ENCODE measurements at places on chromosomes 2 and 18.

DNA sequence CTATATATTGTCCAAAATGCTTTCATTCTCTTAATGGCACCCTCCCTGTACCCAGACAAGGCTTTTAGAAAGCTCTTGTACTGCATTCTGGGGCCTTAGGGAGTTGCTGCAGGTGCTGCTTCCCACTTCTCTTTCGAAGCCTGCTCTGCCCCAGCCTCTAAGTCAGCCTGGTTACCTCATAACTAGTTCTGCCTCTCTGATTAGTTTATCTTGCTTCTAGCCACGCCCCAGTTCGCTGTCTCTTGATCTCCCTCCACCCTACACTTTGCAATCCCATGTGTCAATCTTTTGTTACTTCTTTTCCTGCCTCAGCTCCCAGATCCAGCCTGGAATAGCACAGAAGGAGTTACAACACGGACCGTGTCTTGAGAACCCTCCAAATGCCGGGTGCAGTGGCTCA lies 13.8 kb upstream of the NCOA1 start:
- H3K27me3 ChIP-seq, result peaks cover 7% of the 10 kb centered on the region
- H3K4me3 ChIP-seq, result no peak overlapping the region
- H3K4me1 ChIP-seq, result no peaks in the 10 kb centered on the region

GRCh38 chr2:196242131-196242620 lies 70.8 kb upstream of the STK17B start:
- peak; percentile 36 for DNase-seq
- H3K4me3 ChIP-seq, result peak overlapping the region; percentile 71

GRCh38 chr2:157747695-157748370 lies 119.2 kb upstream of the ACVR1C start:
- DNase-seq, result no peak
- H3K27me3 ChIP-seq, result no peaks in the 10 kb centered on the region
- peaks cover 51% of the 10 kb centered on the region for H3K4me1 ChIP-seq
- no peak overlapping the region for H3K27ac ChIP-seq
- H3K4me3 ChIP-seq, result no peak overlapping the region
- peaks cover 40% of the 10 kb centered on the region for H3K36me3 ChIP-seq

GRCh38 chr2:71611781-71612527 lies 158.6 kb downstream of the DYSF start:
- H3K36me3 ChIP-seq, result no peaks in the 10 kb centered on the region
- H3K4me1 ChIP-seq, result no peaks in the 10 kb centered on the region
- H3K4me3 ChIP-seq, result no peak overlapping the region
- peaks cover 3% of the 10 kb centered on the region for H3K27me3 ChIP-seq

GRCh38 chr18:74288041-74288440 lies 3.7 kb downstream of the CYB5A start:
- H3K27ac ChIP-seq, result no peak overlapping the region
- no peak overlapping the region for H3K4me3 ChIP-seq
- H3K27me3 ChIP-seq, result no peaks in the 10 kb centered on the region

- DNase-seq, result no peak
- no peak overlapping the region for H3K27ac ChIP-seq
- H3K27me3 ChIP-seq, result no peaks in the 10 kb centered on the region
- no peaks in the 10 kb centered on the region for H3K36me3 ChIP-seq
- no peaks in the 10 kb centered on the region for H3K4me1 ChIP-seq
Measured at GRCh38 chr2:209371407-209371806, 52.4 kb upstream of the MAP2 start.

- no peak overlapping the region for H3K4me3 ChIP-seq
- H3K27ac ChIP-seq, result no peak overlapping the region
- H3K4me1 ChIP-seq, result no peaks in the 10 kb centered on the region
Measured at GRCh38 chr2:66641685-66642084, 206.8 kb downstream of the MEIS1 start.

GRCh38 chr2:239724194-239724849 lies 300.8 kb downstream of the NDUFA10 start:
- H3K27me3 ChIP-seq, result no peaks in the 10 kb centered on the region
- H3K36me3 ChIP-seq, result no peaks in the 10 kb centered on the region
- no peaks in the 10 kb centered on the region for H3K4me1 ChIP-seq
- H3K4me3 ChIP-seq, result no peak overlapping the region
- DNase-seq, result no peak

GRCh38 chr18:32769071-32769585 lies 3.7 kb downstream of the KLHL14 start:
- H3K27me3 ChIP-seq, result peaks cover 45% of the 10 kb centered on the region
- H3K36me3 ChIP-seq, result no peaks in the 10 kb centered on the region
- H3K27ac ChIP-seq, result no peak overlapping the region
- DNase-seq, result no peak
- H3K4me3 ChIP-seq, result no peak overlapping the region

DNA sequence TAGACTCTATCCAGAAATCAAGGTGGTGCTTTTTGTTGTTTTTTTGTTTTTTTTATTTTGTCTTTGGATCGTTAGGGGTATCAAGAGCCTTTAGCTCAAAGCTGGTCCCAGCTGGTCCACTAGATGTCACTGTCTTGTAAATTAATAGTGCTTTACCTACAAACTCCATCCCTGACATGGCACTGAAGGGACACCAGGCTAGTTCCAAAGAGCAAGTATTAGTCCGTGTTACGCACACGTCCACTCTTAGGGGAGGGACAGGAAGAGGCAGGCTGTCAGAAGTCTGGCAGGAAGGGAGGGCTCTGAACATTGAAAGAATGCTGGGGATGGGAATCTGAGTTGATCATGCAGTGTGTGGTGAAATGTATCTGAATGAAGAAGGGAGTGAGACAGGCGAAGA lies 85.9 kb upstream of the CCBE1 start:
- no peak overlapping the region for H3K27ac ChIP-seq
- H3K4me3 ChIP-seq, result no peak overlapping the region
- peaks cover 4% of the 10 kb centered on the region for H3K27me3 ChIP-seq
- H3K4me1 ChIP-seq, result no peaks in the 10 kb centered on the region
- H3K36me3 ChIP-seq, result no peaks in the 10 kb centered on the region
- DNase-seq, result peak; percentile 39

- no peak overlapping the region for H3K27ac ChIP-seq
- no peak overlapping the region for H3K4me3 ChIP-seq
- no peak for DNase-seq
- no peaks in the 10 kb centered on the region for H3K4me1 ChIP-seq
Measured at GRCh38 chr2:158841850-158842249, 46.7 kb downstream of the DAPL1 start.

GRCh38 chr2:10571673-10572072 lies 118.1 kb downstream of the NOL10 start:
- DNase-seq, result no peak
- peak overlapping the region; percentile 65 for H3K27ac ChIP-seq
- peaks cover 51% of the 10 kb centered on the region for H3K36me3 ChIP-seq
- H3K27me3 ChIP-seq, result no peaks in the 10 kb centered on the region
- no peak overlapping the region for H3K4me3 ChIP-seq

DNA sequence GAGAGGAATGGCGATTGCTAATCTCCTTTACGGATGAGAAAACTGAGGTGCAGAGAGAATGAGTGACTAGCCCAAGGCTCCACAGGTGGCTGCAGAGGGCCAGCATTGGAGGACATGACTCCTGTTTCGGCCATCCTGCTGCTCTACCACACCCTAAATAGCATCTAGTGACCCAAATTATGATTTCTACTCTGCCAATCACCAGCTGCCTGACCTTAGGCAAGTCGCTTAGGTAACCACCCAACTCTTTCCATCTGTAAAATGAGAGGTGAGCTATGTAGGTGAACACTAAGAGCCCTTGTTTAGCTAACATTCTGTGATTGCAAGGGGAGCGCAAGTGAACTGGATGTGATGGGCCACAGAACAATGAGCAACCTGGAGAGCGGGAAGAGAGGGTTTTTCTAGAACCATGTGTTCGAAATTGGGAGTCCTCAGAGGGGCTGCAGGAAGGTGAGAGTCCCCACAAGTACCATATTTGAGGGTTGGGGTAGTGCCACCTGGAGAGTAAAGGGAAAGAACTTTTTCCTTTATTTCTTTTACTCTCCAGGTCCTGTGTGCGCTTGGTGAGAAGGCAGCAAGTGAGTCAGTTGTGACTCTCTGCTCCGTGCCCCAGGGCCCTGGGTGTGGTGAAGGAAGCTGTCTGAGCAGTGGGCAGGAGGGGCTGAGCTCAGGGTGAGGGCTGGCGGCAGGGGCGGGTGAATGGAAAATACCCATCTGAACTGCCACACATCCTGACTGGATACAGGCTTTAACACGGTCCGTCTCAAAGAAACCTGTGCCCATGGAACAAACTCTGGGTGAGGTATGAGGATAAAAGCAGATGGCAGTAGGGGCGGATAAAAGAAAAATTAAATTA lies 2.4 kb downstream of the CYP27C1 start:
- H3K4me3 ChIP-seq, result no peak overlapping the region
- peaks cover 11% of the 10 kb centered on the region for H3K4me1 ChIP-seq
- H3K27me3 ChIP-seq, result peaks cover 63% of the 10 kb centered on the region

- H3K36me3 ChIP-seq, result no peaks in the 10 kb centered on the region
- DNase-seq, result no peak
- peaks cover 9% of the 10 kb centered on the region for H3K27me3 ChIP-seq
Measured at GRCh38 chr2:62475172-62476011, 30.6 kb downstream of the TMEM17 start.

GRCh38 chr2:128324008-128324896 lies 5.6 kb upstream of the HS6ST1 start:
- DNase-seq, result no peak
- no peak overlapping the region for H3K4me3 ChIP-seq
- H3K27ac ChIP-seq, result no peak overlapping the region
- H3K36me3 ChIP-seq, result no peaks in the 10 kb centered on the region

GRCh38 chr2:170144761-170145160 lies 33.2 kb upstream of the MYO3B start:
- no peak overlapping the region for H3K4me3 ChIP-seq
- no peaks in the 10 kb centered on the region for H3K36me3 ChIP-seq
- DNase-seq, result no peak
- no peak overlapping the region for H3K27ac ChIP-seq

GRCh38 chr2:64157792-64158191 lies 13.6 kb upstream of the PELI1 start:
- H3K4me1 ChIP-seq, result no peaks in the 10 kb centered on the region
- H3K4me3 ChIP-seq, result no peak overlapping the region
- DNase-seq, result no peak
- H3K27me3 ChIP-seq, result peaks cover 14% of the 10 kb centered on the region
- no peak overlapping the region for H3K27ac ChIP-seq
- no peaks in the 10 kb centered on the region for H3K36me3 ChIP-seq

- no peaks in the 10 kb centered on the region for H3K4me1 ChIP-seq
- no peaks in the 10 kb centered on the region for H3K27me3 ChIP-seq
- no peaks in the 10 kb centered on the region for H3K36me3 ChIP-seq
- no peak overlapping the region for H3K27ac ChIP-seq
- H3K4me3 ChIP-seq, result no peak overlapping the region
- no peak for DNase-seq
Measured at GRCh38 chr18:54647176-54647575, 56.1 kb downstream of the DYNAP start.

DNA sequence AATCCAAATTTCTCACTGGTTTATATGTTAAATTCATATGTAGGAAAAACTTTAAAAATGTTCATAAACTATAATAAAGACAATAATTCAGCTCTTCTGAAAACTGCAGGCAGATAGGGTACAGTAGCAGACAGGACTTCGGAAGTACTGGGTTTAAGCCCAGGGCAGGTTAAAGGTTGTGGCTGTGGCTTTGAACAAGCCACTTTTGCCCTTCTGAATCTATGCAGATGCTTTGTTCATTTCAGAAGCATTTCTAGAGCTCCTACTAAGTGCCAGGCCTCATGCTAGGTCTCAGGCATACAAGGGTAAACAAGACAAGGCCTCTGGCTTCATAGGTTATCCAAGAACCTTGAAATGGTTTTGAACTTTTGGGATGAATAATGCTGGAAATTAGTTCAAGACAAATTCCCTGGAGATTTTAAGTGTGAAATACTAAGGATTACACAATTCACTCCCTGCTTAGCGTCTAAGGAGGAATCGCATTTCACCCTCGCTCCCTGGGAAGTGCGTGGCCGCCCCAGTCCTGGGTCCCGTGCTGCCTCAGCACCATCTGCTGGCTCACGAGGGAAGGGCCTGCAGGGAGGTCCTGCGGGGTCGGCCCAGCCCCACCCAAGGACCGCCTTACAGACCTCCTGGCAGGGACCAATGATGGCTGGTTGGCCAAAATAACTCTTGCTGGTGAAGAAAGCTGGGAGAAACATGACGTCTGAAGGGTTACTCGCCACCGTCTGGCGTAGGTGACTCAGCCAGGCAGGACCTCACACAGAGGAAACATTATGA lies 67.7 kb upstream of the L3MBTL4 start:
- no peaks in the 10 kb centered on the region for H3K36me3 ChIP-seq
- H3K27ac ChIP-seq, result no peak overlapping the region
- H3K4me1 ChIP-seq, result no peaks in the 10 kb centered on the region
- no peaks in the 10 kb centered on the region for H3K27me3 ChIP-seq
- H3K4me3 ChIP-seq, result no peak overlapping the region

DNA sequence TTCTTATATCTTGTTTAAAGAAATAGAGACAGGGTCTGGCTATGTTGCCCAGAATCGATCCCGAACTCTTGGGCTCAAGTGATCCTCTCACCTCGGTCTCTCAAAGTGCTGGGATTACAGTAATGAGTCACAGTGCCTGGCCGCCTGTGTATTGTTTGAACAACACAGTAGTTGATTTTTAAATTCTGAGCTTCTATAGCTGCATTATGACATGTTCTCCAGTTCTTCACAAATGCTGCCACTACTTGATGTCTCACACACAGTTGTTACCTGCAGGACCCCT lies 7.7 kb upstream of the RHOB start:
- no peaks in the 10 kb centered on the region for H3K4me1 ChIP-seq
- no peak overlapping the region for H3K4me3 ChIP-seq
- peaks cover 31% of the 10 kb centered on the region for H3K27me3 ChIP-seq
- peak; percentile 18 for DNase-seq

GRCh38 chr2:173955004-173955403 lies 10.2 kb downstream of the SP3 start:
- no peaks in the 10 kb centered on the region for H3K27me3 ChIP-seq
- no peak for DNase-seq
- H3K4me1 ChIP-seq, result peaks cover 70% of the 10 kb centered on the region
- no peak overlapping the region for H3K27ac ChIP-seq

DNA sequence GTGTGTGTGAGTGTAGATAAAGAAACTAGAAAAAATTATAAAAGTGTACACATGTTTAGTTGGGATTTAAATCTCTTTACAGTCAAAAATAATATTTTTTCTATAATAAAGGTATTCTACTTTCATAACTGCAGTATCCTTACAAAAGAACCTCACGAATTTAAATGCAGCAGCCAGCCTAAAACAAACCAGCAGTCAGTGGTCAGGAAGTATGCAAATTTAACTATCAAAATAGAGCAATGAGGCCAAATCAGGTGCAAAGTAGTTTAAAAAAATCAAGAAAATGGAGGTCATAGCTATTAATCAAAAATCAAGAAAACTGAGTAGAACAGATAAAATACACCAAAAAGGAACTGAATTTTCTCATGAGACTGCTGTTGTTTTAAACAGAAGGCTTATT lies 407.1 kb downstream of the CDH19 start:
- no peak for DNase-seq
- H3K27ac ChIP-seq, result no peak overlapping the region
- no peak overlapping the region for H3K4me3 ChIP-seq
- no peaks in the 10 kb centered on the region for H3K36me3 ChIP-seq
- no peaks in the 10 kb centered on the region for H3K27me3 ChIP-seq

- H3K27me3 ChIP-seq, result no peaks in the 10 kb centered on the region
- no peak for DNase-seq
- no peak overlapping the region for H3K27ac ChIP-seq
Measured at GRCh38 chr2:159202568-159203071, 83.9 kb downstream of the WDSUB1 start.

Measured in activated CD8-positive, alpha-beta T cell treated with anti-CD3 and anti-CD28 coated beads, Interleukin-2, amount 10 ng/mL, durations not matched to agents 7 days and 5 days (primary cell).